ENCODE measurements at places on chromosomes 16 and 17. TPM values are rescaled to one million over a fixed set of nuclear protein-coding genes. Genes with fewer than 3 reads are reported as not detected.

CYGB gene
- 2.8 TPM for total RNA-seq

PKMYT1 gene
- 14.8 TPM for total RNA-seq

HOXB7 gene
- total RNA-seq = 13.0 TPM

TBC1D3H gene
- not detected for total RNA-seq
